Uterus (tissue), 4 donors: ENCODE measurements at places on chromosomes 11 and 22.

- no peak for DNase-seq
Observed at GRCh38 chr22:49310354-49310753, 517.3 kb downstream of the BRD1 start.

- DNase-seq = no peak
Observed at GRCh38 chr11:16605389-16605893, 133.0 kb upstream of the C11orf58 start.

GRCh38 chr22:36884349-36885158 is 23.7 kb downstream of the NCF4 start:
- DNase-seq = no peak

- peak; percentile 3 for DNase-seq
Observed at GRCh38 chr11:68966894-68967780, 13.6 kb downstream of the MRGPRD start.

GRCh38 chr22:39536711-39537110 is 4.2 kb upstream of the RPS19BP1 start:
- DNase-seq = no peak

- DNase-seq = no peak
Observed at GRCh38 chr11:1428762-1429316, 39.1 kb downstream of the BRSK2 start.

GRCh38 chr11:110295086-110295485 is 1.3 kb downstream of the RDX start:
- no peak for DNase-seq

DNA sequence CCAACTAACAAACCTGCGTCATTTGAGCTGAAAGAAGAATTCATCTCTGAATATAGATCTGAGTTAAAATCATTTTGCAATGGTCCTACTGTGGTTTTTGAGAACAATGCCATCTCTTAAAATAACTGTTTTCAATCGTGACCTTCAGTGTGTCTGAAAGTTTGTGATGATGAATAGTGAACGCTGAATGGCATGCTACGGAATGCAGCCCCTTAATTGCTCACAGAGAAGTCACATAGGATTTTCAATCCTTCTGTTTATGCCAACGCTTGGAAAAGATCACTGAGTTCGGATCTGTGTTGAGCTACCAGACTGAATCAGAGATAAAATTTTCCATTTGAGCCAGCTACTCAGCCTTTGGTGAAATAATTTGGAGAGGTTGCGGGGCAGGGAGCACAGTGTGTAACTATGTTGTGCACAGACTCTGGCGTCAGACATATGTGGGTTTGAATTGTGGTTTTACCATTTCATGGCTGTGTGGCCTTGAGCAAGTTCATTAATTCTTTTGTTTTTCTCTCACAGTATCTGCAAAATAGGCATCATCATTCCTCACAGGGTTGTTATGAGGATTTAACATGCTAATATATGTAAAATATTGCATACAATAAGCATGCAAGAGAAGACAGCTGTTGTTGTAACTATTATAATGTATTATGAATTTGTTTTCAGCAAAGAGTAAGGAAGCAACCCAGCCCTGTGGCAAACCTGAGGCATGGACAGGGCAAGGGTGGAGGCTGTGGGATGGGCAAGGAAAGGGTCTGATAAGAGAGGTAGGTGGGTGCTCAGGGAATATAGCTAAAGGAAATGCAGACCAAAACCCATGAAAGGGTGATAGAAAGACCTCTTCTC is 679.9 kb downstream of the KCNA4 start:
- no peak for DNase-seq

DNA sequence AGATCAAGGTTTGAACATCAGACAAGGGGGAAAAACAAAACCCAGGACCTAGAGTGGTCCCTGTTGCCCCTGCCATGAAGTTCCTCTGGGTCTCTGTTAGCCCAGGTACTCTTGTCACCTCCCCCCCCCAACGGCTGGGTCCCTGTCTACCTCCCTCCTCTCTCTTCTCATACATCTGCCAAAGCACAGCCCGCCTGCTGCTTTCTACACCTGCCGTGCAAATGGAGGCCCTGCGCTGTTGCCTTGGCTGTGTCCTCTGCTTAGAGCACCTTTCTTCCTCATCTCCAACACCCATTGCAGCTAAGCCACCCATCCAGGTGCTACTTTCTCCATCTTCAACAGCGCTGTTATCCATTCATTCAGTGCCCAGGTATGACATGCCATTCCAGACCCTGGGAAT is 99.2 kb downstream of the TP53I11 start:
- DNase-seq = no peak

- DNase-seq = no peak
Observed at GRCh38 chr11:118892514-118892913, 8.8 kb downstream of the CXCR5 start.

DNA sequence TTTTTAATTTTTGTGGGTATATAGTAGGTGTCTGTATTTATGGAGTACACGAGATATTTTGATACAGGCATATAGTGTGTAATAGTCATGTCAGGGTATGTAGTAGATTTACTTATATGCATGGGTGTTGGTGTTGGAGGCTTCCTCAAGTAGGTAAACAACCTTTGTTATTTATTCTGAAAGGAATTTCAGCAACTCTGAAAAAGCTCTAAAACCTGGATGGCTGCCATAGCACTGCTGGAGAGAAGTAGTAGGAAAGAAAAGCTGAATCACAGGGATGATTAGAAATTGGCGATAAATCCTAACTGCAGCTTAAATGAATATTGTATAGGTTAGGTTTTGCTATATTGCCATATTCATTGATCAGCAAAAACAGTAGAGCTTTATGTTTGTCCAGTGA is 44.4 kb upstream of the ST14 start:
- DNase-seq = no peak

DNA sequence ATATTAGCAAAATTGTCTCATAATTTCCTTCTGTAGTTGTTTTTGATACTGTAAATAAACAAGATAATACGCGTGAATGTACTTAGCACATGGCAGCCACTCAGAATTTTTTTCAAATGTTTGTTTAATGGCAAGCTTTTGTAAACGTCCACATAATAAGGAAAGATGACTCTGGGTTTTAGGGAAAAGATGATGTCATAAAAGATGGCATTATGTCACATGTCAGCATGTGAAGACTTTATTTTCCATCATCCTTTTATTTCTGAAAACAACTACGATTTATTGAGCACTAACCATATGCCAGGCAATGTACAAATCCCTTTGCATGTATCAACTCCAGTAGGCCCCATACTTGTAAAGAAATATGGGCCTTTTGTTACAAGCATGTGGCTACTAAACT is 139.9 kb downstream of the C11orf91 start:
- DNase-seq = no peak

DNA sequence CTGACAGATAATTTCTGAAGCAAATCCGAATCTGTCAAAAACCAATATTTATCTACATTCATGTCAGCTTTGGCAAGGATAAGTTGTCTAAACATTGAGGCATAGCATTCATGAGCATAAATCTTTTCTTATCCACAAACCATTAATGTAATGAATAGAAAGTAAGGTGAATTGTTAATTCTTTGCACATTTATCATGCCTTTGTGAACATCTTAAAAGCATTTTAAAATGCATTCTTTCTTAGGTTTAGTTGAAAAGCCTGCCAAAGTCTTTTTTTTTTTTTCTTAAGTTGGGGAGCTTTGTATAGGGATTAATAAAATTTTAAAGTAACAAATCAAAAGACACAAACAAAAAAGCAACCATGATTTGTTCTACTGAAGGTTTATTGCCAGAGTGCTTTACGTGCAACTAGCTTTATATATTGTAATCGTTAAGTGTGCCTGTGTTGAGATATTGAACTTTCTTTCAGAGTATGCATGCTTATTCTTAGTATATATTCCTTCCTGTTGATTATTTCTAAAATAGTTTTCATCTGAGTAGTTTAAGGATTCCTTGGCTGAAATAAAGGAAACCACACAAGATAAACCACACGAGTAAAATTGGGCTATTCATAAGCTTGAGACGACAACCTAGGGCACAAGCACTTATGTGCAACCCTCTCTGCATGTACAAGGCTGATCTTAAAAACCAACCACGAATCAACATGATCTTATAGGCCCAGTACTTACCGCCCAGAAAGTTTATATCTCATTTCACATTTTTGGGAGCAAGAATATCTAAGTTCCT is 1110.9 kb upstream of the CNTN5 start:
- DNase-seq = no peak

GRCh38 chr11:48341466-48341865 is 16.7 kb downstream of the OR4C3 start:
- DNase-seq = no peak

DNA sequence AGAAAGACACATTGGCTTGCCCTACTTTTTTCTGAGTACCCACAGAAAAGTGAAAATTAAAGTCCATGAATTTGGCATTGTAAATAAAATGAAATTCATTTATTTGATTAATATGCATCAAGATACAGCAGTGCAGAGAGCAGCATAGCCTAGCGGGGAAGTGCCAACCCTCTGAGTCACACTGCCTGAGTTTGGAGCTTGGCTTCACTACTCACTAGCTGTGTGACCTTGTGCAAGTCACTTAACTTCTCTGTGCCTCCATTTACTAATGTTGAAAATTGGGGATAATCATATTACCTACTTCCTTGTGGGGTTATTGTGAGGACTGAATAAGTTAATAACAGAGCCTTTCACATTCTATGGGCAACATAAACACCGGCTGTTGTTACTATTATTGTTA is 111.5 kb upstream of the CSNK2A3 start:
- no peak for DNase-seq

- DNase-seq = no peak
Observed at GRCh38 chr22:23824476-23825245, 14.1 kb downstream of the DERL3 start.

GRCh38 chr11:82747471-82747870 is 13.8 kb upstream of the FAM181B start:
- DNase-seq = no peak

DNA sequence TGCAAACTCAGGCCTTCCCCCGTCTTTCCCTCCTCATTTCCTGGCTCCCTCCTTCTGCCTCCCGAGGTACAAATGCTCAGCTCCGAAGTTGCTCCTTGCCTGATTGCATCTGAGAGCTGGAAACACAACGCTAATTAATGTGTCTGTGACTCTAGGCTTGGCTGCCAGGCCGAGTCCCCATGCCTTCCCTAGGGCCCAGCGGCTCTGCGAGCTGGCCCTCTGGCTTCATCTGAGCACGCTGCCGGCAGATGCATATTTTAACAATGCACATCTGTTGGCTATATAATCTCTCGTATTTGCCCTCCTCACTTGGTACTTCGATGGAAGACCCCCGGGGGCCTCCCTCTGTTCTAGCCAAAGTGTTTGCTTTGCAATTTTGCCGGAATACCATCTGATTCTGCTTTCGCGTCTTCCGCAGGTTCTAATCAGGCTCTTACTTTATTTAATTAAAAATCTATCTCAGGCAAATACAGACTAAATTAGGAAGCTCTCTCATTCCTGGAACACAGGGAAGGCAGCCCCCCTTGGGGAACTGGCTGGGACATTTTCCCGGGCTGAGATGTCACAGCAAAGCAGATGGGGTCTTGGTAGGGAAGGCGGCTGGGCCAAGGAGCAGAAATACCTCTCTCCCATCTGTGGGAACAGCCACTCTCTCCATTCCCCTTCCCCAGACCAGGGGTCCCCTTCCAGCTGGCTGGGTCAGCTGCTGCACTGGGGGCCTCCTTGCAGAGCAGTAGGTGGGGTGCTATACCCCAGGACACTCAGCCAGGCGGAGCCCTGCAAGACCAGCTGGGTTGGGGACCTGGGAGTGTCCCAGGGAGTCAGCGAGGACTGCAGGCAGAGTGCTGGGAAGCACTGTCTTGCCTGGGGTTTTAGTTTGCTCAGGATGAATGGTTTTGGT is 162.8 kb downstream of the ST3GAL4 start:
- no peak for DNase-seq

DNA sequence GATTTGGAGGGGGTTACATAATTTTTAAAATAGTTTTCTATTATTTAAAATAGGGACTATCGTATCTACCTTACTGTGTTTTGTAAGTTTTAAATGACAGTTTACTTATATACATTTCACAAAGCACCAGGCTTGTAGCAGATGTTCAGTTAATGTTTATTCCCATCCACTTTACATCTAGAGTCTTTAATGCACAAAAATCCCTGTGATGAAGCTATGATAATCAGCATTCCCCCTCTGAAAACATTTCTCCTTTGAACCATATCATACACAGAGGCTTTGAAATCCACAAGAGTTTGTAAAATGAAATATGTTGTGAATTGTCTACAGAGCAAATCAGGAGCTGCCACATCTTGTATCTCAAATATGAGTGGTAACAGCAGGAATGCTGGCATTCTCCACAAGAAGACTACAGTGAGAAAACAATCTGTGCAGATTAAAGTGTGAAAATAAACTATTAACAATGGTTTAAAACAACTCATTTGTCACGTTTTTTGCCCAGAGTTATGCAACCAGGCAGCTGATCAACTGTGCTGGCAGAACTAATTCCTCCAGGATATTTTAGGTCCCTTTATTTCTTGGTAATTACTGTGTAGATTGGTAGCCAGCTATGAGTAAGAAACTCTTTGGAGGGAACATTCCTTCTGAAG is 699.1 kb upstream of the ARHGAP42 start:
- no peak for DNase-seq

GRCh38 chr22:26646158-26646557 is 11.2 kb upstream of the MIAT start:
- DNase-seq = no peak

- peak; percentile 9 for DNase-seq
Observed at GRCh38 chr11:2691355-2691761, 8.4 kb downstream of the KCNQ1OT1 start.

DNA sequence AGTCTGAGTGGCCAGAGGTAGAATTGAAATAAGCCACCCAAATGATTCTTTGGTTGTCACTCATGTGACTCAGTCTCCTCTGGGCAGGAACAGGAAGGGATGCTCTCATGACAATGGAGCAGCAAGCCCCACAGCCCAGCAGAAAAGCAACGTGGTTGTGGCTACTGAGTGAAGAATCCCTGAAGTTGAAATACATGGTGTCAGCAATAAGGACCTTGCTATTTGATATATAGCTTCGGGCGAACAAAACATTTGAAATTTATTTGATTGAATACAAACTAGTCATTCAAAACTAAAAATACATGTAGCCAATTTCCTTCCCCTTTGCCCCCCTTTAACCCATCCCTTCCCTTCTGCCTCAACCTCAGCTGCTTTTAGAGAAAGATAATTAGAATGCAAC is 14.5 kb upstream of the DTX4 start:
- DNase-seq = no peak

GRCh38 chr11:35852056-35852455 is 91.8 kb upstream of the LDLRAD3 start:
- DNase-seq = peak; percentile 31
